Heart right ventricle (tissue), 16 donors: ENCODE measurements at places on chromosomes 11 and 22. TPM values are rescaled to one million over a fixed set of nuclear protein-coding genes. Genes with fewer than 3 reads are reported as not detected.

DNA sequence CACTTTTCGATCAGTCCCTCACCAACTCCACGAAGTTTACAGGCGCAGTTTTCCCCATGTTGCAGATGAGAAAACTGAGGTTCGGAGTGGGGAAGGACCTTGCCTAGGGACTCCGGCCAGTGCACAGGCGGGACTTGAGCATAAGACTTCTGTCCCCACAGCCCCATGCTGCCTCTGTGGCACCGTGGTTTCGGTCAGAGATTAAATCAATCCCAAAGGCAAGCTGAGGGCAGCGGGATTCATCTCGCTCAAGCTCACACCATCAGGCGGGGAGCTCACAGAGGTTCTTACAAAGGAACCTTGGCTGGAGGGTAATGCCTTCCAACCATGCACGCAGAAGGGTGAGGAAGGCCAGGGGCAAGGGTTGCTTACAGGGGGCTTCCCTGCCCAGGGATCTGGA, 115.5 kb downstream of the PHF21B start:
- no peak overlapping the region for H3K4me3 ChIP-seq
- peaks cover 10% of the 10 kb centered on the region for H3K27me3 ChIP-seq
- no peaks in the 10 kb centered on the region for H3K36me3 ChIP-seq
- no peaks in the 10 kb centered on the region for H3K4me1 ChIP-seq
- no peak for DNase-seq

The GUCY1A2 gene
- 17.1 TPM for total RNA-seq

DNA sequence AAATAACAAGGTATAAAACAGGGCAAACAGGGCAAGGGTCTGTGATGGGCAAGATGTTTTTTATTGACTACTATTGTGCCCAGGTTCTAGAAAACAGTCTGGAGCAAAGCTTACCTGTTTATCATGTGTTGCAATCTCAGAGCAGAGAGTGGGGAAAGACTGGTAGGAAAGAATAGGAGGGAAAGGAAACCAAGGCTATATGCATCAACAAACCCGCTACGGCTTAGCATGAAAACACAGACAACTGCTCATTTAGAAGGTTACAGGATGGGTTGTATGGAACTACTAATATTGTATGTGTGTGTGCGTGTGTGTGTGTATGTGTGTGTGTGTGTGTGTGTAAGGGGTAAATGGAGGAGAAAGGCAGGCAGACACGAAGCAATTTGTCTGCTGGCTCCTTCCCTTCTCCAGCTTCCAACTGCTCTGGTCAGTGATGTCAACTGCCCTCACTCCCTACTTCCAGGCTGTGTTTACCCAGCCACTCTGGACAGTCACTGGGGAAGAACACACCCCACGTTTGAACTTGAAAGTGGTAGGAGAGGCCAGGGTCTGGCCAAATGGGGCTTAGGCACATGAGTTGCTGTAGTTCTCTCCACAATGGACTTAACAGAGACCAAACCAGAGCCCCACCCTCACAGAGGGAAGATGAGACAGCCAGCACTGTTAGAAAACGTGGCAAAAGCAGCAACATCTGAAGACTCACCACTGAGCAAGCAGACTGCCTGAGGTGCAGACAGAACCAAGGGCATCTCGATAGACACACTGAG, 47.0 kb downstream of the GAB2 start:
- peaks cover 53% of the 10 kb centered on the region for H3K4me1 ChIP-seq
- H3K27me3 ChIP-seq, result no peaks in the 10 kb centered on the region
- no peak overlapping the region for H3K4me3 ChIP-seq
- H3K27ac ChIP-seq, result peak overlapping the region; percentile 63

The OR8A1 gene
- total RNA-seq, result not detected

- H3K27me3 ChIP-seq, result peaks cover 23% of the 10 kb centered on the region
- H3K27ac ChIP-seq, result no peak overlapping the region
- no peak overlapping the region for H3K4me3 ChIP-seq
These were observed 15.6 kb upstream of the ARHGAP8 start for GRCh38 chr22:44736581-44737405.

DNA sequence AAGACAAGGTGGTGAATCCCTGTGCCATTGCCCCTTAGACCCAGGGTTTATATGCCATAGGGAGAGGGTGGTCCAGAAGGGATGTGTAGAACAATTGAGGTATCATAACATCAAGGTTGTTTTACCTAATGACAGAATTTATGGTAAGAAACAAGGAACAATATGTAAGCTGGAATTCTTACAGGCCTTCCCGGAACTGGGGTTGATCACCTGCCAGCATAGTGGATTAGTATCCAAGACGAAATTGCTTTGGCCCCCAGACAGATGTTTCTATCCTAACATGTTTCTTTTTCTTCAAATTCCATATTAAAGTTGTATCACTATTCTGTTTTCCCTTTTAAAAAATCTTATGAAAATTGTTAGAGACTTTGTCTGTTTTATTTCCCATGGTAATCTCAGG, 343.8 kb upstream of the ANO3 start:
- no peak for DNase-seq
- H3K4me3 ChIP-seq, result no peak overlapping the region
- H3K4me1 ChIP-seq, result no peaks in the 10 kb centered on the region
- H3K27ac ChIP-seq, result no peak overlapping the region
- H3K36me3 ChIP-seq, result no peaks in the 10 kb centered on the region

The MGAT3 gene
- total RNA-seq, result 3.8 TPM

DNA sequence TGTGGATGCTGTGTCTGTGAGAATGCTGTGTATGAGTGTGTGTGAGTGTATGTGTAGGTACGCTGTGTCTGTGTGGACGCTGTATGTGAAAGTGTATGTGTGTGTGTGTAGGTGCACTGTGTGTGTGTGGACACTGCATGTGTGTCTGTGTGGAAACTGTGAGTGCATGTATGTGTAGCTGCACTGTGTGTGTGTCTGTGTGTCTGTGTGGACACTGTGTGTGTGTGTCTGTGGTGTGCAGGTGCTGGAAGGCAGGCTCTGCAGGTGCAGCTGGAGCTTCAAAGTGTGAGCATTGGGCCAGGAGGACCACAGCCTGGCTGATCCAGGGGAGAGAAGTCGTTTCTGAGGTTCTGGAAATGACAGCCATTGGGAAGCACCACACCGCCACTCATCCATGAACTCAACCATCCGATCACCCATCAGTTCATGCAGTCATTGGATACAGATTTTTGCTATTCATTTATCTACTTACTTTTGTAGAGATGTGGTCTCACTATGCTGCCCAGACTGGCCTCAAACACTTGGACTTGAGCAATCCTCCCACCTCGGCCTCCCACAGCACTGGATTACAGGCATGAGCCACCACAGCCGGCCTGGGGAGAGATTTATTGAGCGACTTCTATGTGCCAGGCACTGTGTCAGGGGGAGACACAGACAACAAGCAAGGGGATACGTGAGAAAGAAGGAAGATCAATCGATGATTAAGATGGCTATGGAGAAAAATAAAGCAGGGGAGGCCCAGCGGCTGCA, 9.6 kb downstream of the TRPM5 start:
- H3K27me3 ChIP-seq, result no peaks in the 10 kb centered on the region
- no peaks in the 10 kb centered on the region for H3K4me1 ChIP-seq
- no peak overlapping the region for H3K27ac ChIP-seq
- no peaks in the 10 kb centered on the region for H3K36me3 ChIP-seq
- DNase-seq, result no peak

DNA sequence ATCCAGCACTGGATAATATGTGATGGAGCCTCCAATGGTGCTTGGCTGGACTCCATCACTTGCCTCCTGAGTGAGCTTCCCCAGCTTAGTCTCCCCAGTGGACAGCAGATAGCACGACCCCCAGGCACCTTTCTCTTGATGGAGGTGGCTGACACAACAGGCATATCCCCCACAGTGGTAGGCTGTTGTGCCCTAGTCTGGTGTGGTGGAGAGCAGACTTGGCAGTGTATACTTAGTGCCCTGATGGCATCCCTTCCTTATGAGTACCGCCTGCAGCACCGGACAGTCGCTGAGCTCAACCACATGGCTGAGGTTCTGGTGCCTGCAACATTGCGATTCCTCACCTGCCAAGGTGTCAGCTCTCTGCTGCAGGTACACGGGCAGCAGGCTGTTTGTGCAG, 50.1 kb downstream of the DNHD1 start:
- no peak overlapping the region for H3K27ac ChIP-seq
- no peak for DNase-seq
- H3K4me1 ChIP-seq, result no peaks in the 10 kb centered on the region
- no peaks in the 10 kb centered on the region for H3K27me3 ChIP-seq
- no peak overlapping the region for H3K4me3 ChIP-seq

The THAP7 gene
- 18.7 TPM for total RNA-seq

DNA sequence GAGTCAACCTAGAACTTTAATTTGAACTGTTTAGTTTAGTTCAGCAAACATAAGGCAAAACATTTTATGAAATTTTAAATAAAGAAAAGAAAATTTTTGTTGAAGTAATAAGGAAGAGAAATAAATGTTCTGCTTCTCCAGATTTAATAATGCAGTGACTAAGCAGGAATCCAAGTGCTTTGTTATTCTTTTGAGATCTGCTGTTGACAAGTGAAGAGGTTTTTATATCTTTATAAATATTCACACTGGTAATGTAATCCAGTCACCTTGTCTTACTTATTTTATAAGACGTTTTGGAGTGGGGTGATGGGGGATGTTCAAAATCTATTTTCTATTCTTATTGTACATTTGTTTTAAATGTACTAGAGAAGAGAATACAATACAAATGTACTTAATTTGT, 725.9 kb upstream of the CCDC179 start:
- no peaks in the 10 kb centered on the region for H3K36me3 ChIP-seq
- no peak for DNase-seq
- no peaks in the 10 kb centered on the region for H3K4me1 ChIP-seq
- no peak overlapping the region for H3K27ac ChIP-seq
- no peak overlapping the region for H3K4me3 ChIP-seq
- H3K27me3 ChIP-seq, result no peaks in the 10 kb centered on the region

DNA sequence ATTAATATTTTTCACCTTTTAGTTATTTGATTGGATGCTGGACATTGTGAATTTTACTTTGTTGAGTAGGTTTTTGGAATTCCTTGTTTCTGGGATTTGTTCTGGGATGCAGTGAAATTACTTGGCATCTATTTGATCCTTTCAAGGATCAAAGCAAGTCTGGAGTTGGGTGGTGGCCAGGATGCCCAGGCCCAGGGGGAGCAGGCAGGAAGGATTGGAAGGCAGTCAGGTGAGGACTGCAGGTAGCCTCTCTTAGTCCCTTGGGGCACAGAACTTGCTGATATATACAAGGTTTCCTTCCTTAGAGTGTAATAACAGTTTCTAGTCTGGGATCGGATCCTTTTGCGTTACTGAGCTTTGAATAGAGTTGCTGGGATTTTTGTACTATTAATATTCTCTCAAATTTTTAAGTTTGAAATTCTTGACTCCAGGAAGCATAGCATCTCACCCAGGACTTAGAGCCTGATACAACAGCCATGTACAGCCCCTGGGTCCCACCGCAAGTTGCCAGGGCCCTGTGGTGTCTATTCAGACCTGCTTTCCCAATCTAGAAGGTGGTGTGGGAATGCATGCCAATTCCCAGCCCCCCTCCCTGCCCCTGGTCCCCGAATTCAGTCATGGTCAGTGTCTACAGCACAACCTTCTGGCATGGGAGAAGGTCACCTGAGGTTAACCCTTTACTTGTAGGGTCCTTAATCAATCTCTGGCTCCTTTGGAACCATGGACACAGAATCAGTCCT, 6.1 kb downstream of the ZNF74 start:
- H3K36me3 ChIP-seq, result no peaks in the 10 kb centered on the region
- H3K4me3 ChIP-seq, result no peak overlapping the region
- no peak for DNase-seq
- peaks cover 14% of the 10 kb centered on the region for H3K4me1 ChIP-seq

DNA sequence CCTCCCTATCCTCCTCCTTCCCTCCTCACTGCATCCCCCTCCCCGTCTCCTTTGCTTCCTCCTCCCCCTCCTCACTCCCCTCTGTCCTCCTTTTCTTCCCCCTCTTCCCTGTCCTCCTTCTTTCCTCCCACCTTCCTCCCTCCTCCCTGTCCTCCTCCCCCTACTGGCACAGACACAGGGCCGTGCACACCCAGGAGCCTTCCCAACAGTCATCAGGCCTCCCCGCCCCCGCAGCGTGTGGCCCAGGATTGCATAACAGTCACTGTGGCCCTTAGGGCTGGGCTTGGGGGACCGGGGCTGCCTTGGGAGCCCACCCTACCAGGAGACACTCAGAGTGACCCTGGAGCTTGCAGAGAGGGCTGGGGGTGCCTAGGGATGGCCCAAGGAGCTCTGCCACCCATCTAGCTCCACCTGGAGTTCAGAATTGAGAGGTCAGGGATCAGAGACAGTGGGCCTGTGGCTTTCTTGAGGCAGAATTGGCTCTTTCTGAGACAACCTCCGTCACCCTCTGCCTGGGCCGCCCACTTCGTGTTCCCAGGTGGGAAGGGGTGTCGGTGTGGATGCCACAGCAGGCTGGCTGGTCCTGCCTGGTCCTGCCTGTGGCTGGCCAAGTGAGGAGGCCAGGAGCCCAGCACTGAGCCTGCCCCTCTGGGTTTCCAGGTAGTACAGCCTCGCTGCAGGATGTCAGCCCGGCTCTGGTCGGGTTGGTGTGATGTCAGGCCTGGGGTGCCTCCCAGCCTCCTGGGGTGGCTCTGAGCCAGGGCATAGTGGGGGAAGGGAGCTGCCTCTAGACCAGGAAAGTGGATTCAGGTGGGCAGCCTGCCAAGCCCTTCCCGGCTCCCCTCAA, 1.6 kb downstream of the SPI1 start:
- H3K27ac ChIP-seq, result peak overlapping the region; percentile 50
- peak overlapping the region; percentile 66 for H3K4me3 ChIP-seq
- DNase-seq, result no peak
- H3K27me3 ChIP-seq, result no peaks in the 10 kb centered on the region

- H3K27ac ChIP-seq, result no peak overlapping the region
- H3K4me3 ChIP-seq, result no peak overlapping the region
- DNase-seq, result no peak
These were observed 9.4 kb downstream of the CYTH4 start for GRCh38 chr22:37291559-37292298.

The DRAP1 gene
- 69.4 TPM for total RNA-seq

GRCh38 chr11:112599856-112600533, 339.3 kb upstream of the PLET1 start:
- H3K36me3 ChIP-seq, result no peaks in the 10 kb centered on the region
- H3K27ac ChIP-seq, result no peak overlapping the region
- no peak for DNase-seq
- H3K4me3 ChIP-seq, result no peak overlapping the region
- no peaks in the 10 kb centered on the region for H3K27me3 ChIP-seq

- H3K27ac ChIP-seq, result no peak overlapping the region
- no peaks in the 10 kb centered on the region for H3K4me1 ChIP-seq
- H3K27me3 ChIP-seq, result no peaks in the 10 kb centered on the region
- no peak for DNase-seq
- no peaks in the 10 kb centered on the region for H3K36me3 ChIP-seq
These were observed 1081.6 kb downstream of the BRD1 start for GRCh38 chr22:48745842-48746788.

The DMC1 gene
- 1.4 TPM for total RNA-seq

The H19 gene
- total RNA-seq, result 1,965 TPM

DNA sequence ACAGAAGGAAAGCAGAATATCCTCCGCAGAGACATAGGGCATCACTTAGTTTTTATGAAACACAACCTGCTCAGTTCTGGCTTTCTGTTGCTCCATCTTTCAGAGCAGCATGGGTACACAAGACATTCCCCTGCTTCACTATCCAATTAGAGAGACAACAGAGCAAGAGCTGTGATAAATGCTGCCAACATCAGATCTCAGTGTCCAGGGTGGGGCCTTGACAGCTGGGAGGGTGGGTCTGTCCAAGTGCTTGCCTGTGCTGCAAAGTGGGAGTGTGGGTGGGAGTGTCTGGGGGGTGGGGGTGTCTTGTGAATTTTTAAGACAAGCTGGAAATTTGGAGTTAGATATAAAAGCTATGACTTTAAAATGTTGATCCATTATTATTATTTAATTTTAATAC, 369.6 kb downstream of the TENM4 start:
- H3K4me1 ChIP-seq, result no peaks in the 10 kb centered on the region
- H3K27me3 ChIP-seq, result no peaks in the 10 kb centered on the region
- H3K4me3 ChIP-seq, result no peak overlapping the region
- no peaks in the 10 kb centered on the region for H3K36me3 ChIP-seq
- no peak overlapping the region for H3K27ac ChIP-seq

The KCNE3 gene
- total RNA-seq, result 7.1 TPM
